Activated CD8-positive, alpha-beta memory T cell treated with anti-CD3 and anti-CD28 coated beads for 48 hours (primary cell): ENCODE measurements at places on chromosomes 6 and 20.

GRCh38 chr6:36976007-36976264, 10.1 kb downstream of the MTCH1 start:
- no peak for DNase-seq

GRCh38 chr20:38181971-38182370, 16.9 kb upstream of the TGM2 start:
- DNase-seq: no peak

GRCh38 chr6:145744619-145745018, 9.3 kb upstream of the EPM2A start:
- no peak for DNase-seq

- DNase-seq: no peak
These were observed 85.9 kb downstream of the TRMT6 start for GRCh38 chr20:5864428-5864827.

DNA sequence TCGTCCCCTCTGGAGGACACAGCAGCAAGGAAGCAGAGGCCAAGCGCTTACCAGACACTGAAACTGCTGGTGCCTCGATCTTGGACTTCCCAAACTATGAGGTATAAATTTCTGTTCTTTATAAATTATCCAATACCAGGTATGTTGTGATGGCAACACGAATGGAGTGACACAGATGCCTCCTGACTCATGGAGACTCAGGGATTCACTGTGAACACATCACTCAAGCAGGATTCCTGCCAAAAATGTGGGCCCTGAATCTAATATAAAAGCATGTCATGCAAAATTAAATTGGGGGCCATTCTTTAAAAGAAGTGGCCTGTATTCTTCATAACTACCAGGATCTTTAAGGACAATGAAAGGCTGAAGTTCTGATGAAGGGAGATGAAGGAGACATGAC, 52.5 kb upstream of the SLC22A23 start:
- no peak for DNase-seq

DNA sequence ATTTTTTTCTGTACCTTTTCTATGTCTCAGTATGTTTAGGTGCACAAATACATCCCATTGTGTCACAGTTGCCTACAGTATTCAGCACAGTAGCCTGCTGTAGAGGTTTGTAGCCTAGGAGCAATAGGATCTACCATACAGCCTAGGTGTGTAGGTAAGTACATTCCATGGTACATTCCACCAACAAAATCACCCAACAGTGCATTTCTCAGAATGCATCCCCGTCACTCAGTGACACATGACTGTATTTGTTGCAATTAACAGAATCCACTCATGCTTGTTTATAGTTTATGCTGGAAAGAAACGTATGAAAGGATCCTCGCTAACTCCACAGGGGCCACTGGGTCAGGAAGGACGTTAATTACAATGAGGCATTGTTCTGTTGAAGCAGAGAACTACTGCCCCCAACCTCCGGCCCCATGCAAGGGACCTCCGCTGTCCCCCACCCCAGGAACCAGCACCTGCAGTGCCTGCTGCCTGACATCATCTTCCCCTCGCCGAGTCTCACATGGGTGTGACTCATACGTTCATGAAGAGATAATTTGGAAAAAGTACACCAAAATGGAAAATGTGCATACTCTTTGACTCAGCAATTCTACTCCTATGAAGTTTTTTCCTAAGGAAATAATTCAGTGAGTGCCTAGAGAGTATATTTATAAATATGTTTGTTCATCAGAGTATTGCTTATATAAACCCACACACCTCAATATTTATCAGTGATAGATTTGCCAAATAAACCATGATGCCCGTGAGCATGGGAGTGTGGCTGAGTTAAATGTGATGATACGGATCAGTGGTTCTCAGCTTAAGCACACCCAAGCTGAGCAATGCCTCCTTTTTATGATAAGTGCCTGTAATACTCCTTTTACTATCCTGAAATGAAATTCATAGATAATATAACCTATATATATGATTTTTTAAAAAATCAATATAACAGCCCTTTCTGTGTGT, 156.4 kb upstream of the ECI2 start:
- DNase-seq: no peak

DNA sequence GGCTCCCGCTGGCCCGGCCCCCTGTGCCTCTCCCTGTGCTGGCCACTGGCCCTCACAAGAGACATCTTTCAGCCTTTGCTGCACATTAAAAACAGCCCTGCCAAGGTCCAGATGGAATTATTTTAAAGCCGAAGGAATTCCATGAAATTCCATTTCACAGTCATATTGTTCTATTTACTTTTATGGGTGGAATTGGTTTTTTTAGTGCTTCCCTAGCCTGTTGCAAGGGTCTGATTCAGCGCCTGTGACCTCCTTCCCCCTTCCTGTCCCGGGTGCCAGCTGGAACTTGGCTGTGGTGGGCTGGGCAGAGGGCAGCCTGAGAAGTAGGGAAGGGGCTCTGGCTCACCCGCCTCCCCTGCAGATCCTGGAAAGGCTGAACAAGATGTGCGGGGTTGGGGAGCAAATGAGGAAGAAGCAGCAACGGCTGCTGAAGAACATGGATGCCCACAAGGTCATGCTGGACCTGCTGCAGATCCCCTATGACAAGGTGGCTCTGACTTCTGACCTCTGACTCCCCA, 34.3 kb downstream of the UQCC2 start:
- DNase-seq: no peak
